ENCODE measurements at places on chromosomes 1 and 21.

DNA sequence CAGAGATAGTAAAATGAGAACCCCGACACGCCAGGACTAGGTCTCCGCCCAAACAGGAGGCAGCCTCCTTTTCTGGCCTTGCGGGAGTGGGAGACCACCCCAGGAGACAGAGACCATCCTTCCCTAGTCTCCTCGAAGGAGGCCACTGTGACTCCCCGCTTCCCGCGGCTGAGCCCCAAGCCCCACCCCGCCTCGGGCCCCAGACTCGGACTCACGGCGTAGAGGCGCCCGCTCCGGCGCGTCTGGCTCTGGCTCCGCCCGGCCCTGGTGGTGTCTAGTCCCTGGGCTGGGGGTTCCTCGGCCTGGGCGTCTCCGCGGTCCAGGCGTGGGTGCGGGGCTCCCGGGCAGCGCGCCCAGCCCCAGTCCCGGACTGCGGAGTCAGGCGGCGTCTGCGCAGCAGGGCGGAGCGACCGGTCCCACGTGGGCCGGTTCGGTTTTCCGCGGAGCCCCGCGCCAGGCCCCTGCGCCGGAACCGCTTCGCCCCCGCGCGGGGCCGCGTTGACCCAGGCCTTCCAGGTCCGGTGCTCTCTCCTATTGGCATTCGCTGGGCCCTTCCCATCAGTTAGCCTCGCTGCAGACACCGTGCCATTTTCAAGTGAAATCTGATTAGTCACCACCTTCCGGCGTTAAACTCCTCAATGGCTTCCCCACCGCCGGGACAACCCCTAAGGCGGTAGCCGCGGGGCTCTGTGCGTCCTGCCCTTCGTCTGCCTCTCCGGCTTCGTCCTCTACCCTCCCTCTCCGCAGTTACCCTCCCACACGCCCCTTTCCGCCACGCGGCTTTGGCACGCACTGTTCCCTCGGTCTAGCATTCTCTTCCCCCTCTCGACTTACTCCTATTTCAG lies at the start of gene C1orf216:
Gene C1orf216 (minus strand): TSS at position 393 of the 845 bp plus-strand sequence. CDS start 2,563 bp downstream, outside the sequence.
- peak; percentile 60 for DNase-seq

- DNase-seq = no peak
Measured at GRCh38 chr1:224294775-224295174, 35.2 kb downstream of the NVL start.

DNA sequence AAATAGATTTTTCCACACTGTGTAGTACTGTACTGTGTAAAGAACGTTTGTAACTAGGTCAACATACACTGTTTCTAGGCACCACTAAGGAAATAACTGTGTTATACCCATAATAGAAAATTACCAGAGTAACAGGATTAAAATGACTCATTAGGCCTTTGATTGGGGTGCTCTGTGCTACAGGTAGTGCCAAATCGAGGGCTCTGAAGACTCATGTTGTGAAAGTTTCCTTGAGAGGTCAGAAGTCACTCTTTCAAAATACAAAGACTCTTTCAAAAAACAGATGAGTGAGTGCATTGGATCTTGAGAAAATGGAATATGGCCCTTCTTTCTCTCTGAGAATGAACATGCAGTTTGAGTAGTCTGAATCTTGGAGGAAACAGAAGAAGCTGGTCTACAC lies 143.0 kb downstream of the MRPL39 start:
- DNase-seq = no peak

DNA sequence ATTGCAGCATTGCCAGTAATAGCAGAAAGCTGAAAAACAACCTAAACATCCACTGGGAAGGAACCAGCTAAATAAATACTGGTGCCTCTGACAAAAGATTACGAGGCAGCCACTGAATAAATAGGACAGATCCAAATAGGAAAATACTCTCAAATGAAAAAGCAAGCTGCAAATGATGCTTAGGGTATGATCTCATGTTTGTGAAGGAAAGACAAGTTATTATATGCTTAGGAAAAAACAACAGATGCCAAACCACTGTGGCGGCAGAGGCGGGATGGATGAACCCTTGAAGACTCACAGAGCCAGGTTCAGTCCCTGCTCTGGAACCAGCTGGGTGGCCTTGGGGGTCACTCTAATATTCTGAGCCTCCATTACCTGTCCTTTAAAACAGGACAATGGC lies 41.6 kb downstream of the MATN1 start:
- no peak for DNase-seq

DNA sequence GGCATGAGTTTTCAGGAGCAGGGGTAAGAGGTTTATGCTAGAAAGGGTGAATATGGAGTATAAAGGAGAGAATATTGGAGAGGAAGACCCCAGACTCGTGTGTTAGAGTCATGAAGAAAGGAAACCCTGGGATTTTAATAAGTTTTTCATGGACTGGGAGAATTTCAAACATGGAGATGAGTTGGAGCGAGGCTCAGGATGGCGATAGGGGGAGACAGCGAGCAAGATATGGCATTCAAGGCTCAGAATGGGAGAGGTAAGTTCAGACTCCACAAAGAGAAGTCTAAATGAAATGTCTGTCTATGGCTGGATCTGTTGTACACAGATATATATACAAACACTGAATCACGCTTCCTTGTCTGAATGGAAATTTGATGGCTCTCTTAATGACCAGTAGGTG lies 92.5 kb downstream of the LRRC40 start:
- no peak for DNase-seq

GRCh38 chr1:168261390-168261789 lies 19.3 kb upstream of the TBX19 start:
- no peak for DNase-seq

- no peak for DNase-seq
Measured at GRCh38 chr21:44441041-44441400, 14.3 kb upstream of the LRRC3 start.

- no peak for DNase-seq
Measured at GRCh38 chr1:203263496-203263895, 34.0 kb upstream of the CHIT1 start.

GRCh38 chr1:192600275-192600674 lies 24.7 kb downstream of the RGS1 start:
- no peak for DNase-seq

DNA sequence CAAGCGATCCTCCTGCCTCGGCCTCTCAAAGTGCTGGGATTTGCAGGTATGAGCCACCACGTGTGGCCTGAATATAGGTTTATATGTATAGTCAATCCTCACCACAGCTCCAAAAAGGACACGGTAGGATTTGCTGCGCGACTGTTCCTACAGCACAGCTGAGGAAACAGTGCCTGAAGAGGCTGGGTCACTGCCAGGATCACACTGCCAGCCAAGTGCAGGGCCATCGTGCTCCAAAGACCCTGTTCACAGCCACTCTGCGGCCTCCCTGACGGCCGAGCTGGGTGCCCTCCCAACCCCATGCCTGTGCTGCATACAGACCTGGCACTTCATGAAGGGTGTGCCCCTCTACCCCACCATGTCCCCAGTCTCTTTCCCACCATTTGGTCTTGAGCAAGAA lies 71.4 kb downstream of the MRPL37 start:
- DNase-seq = no peak

DNA sequence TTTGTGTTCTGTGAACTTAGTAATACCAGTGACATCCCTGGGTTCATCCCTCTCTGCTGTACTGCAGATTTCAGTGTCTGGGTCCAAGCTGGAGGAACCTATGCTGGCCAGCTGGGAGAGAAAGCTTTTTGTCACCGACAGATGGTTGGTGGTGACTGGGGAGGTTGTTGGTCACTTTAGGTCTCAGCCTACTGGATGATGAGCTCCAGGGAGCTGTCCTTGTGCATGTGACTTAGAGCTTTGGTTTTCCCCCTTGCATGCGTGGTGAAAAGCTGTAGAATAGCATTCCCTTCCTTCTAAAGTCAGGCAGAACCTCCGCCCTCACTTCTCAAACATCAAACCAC lies 22.9 kb upstream of the IKBKE start:
- DNase-seq = no peak

DNA sequence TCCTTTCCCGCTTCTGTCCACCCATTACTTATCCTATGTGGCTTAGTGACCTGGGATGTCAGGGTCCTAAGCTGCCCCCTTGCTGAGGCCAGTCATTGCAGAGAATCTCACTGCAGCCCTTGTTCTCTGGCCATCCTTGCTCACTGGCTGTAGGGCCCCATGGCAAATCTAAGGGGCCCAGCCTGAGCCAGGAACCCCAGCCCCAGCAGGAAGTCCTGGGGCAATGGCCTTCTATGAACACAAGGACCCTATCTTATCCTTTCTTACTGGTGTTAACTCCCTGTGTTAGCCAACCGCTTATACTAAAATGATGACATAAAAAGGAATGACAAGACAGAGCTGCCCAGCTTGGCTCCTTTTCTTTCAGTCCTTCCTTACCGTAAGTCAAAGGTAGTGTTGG lies 29.9 kb downstream of the DHCR24 start:
- DNase-seq = no peak

GRCh38 chr1:226360106-226360746 lies 47.7 kb downstream of the PARP1 start:
- DNase-seq = no peak

- DNase-seq = no peak
Measured at GRCh38 chr1:66628926-66629325, 95.0 kb downstream of the SGIP1 start.

DNA sequence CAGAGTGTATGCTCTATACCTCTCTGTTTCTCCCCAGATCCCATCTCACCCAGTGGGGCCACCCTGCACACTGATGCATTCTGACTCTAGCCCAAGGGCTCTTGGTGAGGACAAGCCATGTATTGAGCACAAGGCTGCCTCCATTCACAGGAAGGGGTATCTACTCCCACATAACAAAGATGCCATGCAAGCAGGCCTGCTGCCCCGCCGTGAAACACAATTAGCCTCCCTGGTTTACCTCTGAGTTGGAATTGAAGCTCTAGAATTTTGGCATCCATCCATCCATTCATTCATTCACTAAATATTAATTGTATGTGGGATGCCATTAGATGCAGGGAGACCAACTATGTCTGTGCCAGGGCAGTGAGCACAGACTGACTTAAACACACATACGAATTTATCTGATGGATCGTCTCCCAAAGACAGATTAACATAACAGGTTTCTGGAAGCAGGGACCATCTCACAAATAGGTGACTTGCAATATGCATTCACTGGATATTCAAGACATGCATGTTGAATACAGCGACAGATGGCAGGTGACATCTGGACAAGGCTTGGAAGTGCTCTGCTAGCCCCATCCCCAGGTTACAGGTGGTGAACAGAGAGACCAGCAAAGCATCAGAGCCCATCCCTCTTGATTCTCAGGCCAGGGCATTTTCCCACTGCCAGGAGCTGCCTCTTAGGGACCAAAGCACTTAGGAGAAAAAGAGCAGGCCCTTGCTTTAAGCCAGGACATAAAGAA lies 34.3 kb downstream of the TRABD2B start:
- DNase-seq = peak; percentile 76
